ENCODE measurements at places on chromosomes 3 and 15.

DNA sequence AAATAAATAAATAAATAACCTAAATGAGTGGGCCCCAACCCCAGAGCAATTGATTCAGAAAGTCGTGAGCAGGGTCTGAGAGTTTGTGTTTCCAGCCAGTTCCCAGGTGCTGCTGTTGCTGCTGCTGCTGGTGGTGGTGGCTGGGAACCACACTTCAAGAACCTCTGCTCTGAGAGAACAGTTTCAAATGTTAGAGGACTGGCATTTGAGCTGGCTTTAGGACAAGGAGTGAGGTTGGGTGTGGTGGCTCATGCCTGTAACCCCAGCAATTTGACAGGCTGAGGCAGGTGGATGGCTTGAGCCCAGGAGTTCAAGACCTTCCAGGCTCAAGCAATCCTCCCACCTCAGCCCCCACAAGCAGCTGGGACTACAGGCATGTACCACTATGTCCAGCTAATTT lies 123.1 kb upstream of the UBE2E1 start:
- no peaks in the 10 kb centered on the region for H3K36me3 ChIP-seq
- DNase-seq = no peak
- peaks cover 15% of the 10 kb centered on the region for H3K4me1 ChIP-seq
- H3K4me3 ChIP-seq = no peak overlapping the region

DNA sequence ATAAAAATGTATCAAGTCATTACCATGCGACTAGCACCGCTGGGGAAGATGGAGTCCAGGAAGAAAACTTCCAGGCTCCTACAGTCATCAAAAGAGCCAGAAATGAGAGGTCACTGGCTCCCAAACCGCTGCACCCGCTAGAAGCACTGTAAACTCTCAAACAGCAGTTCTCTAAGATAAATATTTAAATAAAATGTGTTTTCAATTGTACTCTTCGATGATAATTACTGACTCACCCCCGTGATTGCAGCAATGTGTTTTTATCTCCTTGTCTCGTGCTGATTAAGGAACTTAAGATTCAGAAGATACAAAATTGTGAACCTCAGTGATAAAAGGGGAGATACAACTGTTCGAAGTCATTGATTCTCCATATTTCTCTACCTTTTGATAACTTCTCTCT lies 45.8 kb upstream of the FOXP1 start:
- peaks cover 5% of the 10 kb centered on the region for H3K4me1 ChIP-seq
- DNase-seq = peak; percentile 64
- no peaks in the 10 kb centered on the region for H3K27me3 ChIP-seq
- peak overlapping the region; percentile 64 for H3K27ac ChIP-seq
- no peak overlapping the region for H3K4me3 ChIP-seq

DNA sequence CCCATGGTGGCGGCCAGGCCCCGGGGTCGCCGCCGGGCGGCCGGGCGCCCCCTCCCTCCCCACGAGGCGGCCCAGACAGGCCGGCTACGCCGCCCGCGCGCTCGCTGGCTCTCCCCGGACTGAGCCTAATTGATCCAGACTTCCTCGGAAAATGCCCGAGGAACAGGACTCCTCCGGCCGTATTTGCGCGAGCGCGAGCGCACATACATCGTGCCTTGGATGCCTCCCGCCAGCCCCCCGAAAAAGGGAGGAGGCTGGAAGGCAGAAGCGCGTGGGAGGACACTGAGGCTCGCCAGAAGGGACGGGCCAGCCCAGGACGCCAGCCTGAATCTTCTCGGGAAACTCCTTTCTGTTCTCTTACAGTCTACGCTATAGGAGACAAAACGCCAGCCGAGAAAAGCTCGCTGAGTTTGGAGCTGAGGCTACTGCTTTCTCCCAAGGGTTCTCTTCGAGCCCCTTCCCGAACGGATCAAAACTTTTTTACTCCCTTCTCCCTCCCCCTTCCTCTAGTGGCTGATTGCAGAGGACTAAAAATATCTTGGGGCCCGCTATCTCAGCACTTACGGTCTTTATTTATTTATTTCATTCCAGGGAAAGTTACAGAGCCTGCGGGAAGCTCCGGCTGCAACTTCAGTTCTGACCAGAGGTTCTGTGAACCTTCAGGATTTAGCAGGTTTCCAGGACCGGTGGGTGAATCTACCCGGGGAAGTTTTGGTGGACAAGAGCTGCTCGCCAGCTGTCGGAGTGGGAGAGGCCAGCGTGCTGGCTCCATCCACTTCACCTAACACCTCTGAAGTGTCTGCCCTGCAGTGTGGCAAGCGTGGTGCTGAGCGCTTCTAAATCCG lies at the start of gene PDZRN3:
PDZRN3 (minus strand) TSS at position 121 of the 845 bp plus-strand sequence.
- H3K36me3 ChIP-seq = no peaks in the 10 kb centered on the region
- H3K4me1 ChIP-seq = peaks cover 41% of the 10 kb centered on the region
- H3K27ac ChIP-seq = peak within 1 kb of the TSS; percentile 79
- peak within 1 kb of the TSS; percentile 74 for H3K4me3 ChIP-seq
- H3K27me3 ChIP-seq = peaks cover 13% of the 10 kb centered on the region

GRCh38 chr15:22979238-22980188 lies 655 bp downstream of the CYFIP1 start:
- H3K27me3 ChIP-seq = no peaks in the 10 kb centered on the region
- H3K4me3 ChIP-seq = peak overlapping the region; percentile 84
- DNase-seq = peak; percentile 72
- H3K27ac ChIP-seq = peak overlapping the region; percentile 83

DNA sequence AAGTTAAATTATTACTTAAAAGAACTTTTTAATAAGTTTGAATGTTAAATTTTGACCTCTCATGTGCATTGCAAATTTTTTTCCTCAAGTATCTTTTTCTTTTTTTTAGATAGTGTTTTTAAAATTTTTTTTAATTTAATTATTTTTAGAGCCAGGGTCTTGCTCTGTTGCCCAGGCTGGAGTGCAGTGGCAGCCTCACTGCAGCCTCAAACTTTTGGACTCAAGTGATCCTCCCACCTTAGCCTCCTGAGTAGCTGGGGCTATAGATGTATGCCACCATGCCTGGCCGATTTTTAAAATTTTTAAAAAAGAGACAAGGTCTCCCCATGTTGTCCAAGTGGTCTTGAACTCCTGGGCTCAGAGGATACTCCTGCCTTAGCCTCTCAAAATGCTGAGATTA lies 14.4 kb downstream of the PDE8A start:
- H3K4me3 ChIP-seq = no peak overlapping the region
- H3K4me1 ChIP-seq = peaks cover 20% of the 10 kb centered on the region
- H3K36me3 ChIP-seq = no peaks in the 10 kb centered on the region

DNA sequence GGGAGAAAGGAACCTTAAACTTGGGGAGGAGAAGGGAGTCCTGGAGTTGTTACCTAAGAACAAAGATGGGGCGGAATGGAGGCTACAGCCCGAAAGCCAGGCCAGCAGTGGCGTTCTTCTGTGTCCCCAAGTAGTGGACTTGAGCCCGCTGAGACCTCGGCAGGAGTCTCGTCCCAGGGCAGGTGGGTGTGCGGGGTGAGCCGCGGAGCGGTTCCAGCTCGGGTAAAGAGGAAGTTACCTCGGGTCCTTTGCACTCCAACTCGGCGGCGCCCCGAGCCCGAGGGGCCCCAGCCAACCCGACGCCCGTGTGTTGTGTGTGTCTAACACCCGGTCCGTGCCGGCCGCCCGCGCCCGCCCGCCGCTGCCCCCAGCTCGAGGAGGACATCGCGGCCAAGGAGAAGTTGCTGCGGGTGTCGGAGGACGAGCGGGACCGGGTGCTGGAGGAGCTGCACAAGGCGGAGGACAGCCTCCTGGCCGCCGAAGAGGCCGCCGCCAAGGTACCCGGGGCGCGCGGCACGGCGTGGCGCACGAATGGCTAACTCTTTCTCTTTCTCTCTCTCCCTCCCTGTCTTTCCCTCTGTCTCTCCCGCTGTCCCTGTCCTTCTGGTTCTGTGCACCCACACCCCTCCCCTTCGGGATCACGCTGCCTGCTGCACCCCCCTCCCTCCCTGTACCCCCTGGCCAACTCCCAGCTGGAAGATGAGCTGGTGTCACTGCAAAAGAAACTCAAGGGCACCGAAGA lies 959 bp downstream of the TPM1 start:
- H3K36me3 ChIP-seq = no peaks in the 10 kb centered on the region
- peaks cover 45% of the 10 kb centered on the region for H3K27me3 ChIP-seq
- H3K4me1 ChIP-seq = peaks cover 58% of the 10 kb centered on the region
- H3K4me3 ChIP-seq = peak overlapping the region; percentile 97

- no peaks in the 10 kb centered on the region for H3K27me3 ChIP-seq
- no peaks in the 10 kb centered on the region for H3K36me3 ChIP-seq
- peaks cover 3% of the 10 kb centered on the region for H3K4me1 ChIP-seq
- no peak for DNase-seq
- H3K27ac ChIP-seq = no peak overlapping the region
These were observed 356.8 kb upstream of the NR2F2 start for GRCh38 chr15:95973566-95974256.

- no peak for DNase-seq
- H3K36me3 ChIP-seq = no peaks in the 10 kb centered on the region
- no peaks in the 10 kb centered on the region for H3K27me3 ChIP-seq
- no peak overlapping the region for H3K27ac ChIP-seq
These were observed 38.1 kb downstream of the C3orf70 start for GRCh38 chr3:185114756-185115155.

- no peak overlapping the region for H3K27ac ChIP-seq
- H3K4me1 ChIP-seq = peaks cover 28% of the 10 kb centered on the region
- H3K4me3 ChIP-seq = no peak overlapping the region
- H3K27me3 ChIP-seq = no peaks in the 10 kb centered on the region
These were observed 22.9 kb downstream of the MRAS start for GRCh38 chr3:138371070-138371965.

GRCh38 chr3:179608931-179609720 lies 4.5 kb downstream of the NDUFB5 start:
- no peak overlapping the region for H3K4me3 ChIP-seq
- H3K27ac ChIP-seq = no peak overlapping the region
- no peaks in the 10 kb centered on the region for H3K36me3 ChIP-seq
- no peak for DNase-seq
- H3K27me3 ChIP-seq = no peaks in the 10 kb centered on the region

GRCh38 chr15:82739086-82739485 lies 29.4 kb upstream of the AP3B2 start:
- no peaks in the 10 kb centered on the region for H3K4me1 ChIP-seq
- H3K27ac ChIP-seq = no peak overlapping the region
- no peaks in the 10 kb centered on the region for H3K36me3 ChIP-seq
- H3K4me3 ChIP-seq = no peak overlapping the region
- no peaks in the 10 kb centered on the region for H3K27me3 ChIP-seq

DNA sequence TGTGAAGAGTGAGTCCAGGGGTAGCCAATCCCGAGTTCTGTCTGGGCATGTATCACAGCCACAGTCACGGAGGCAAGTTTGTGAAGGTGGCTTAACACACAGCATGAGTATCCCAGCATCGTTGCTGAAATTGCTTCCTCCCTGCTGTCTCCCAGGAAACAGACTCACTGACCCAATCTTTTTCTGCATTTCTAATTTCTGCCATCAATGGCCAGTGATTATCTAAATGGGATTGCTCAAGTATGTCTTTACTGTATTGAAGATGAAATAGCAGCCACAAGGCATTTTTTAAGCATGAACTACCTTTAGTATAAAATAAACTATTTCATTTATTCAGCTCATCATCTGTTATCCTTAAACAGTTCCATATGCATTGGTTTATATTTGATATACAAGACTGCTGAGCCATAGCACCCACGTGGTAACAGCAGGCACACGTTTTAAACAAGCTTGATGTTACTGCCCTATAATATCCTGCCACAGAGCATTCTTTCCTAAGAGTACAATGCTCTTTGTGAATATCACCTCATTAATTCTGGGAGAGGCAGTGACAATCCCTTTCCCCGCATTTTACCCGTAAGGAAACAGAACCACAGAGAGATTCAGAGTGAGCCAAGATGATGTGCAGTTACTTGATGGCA lies 276.6 kb upstream of the THBS1 start:
- H3K36me3 ChIP-seq = no peaks in the 10 kb centered on the region
- H3K27me3 ChIP-seq = no peaks in the 10 kb centered on the region
- H3K27ac ChIP-seq = no peak overlapping the region
- DNase-seq = no peak
- H3K4me1 ChIP-seq = no peaks in the 10 kb centered on the region

DNA sequence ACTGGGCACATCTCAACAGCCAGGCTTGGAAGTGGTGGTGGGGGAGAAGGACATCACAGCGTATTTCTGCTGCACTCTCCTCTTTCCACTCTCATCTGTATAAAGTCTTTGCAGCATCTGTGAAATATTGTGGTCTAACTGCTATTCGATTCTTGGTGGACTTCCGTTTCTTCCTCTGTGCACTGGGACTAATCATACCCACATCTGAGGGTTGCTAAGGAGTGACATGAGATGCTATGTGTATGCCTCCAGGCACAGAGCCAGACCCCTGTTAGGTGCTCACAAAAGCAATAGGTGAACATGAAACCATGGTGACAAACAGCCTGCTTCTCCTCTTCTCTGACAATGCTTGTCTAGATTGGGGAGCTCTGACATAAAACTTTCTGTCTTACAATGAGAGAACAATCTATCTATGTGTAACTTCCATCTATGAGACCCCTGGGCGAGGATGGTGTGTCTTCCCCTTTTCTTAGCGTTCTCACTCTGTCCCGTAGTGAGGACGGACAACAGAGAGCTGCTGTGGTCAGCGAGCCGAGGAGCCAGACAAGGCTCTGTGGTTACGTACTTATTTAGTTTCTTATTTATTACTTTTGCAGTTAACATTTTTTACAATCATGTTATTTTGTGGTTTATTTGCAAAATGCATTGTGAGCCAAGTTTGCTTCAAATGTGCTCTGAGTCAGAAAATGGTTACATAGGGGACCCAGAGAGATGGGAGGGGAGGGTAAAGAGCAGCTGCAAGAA lies 196.7 kb upstream of the TPRG1 start:
- H3K4me1 ChIP-seq = peaks cover 37% of the 10 kb centered on the region
- H3K4me3 ChIP-seq = no peak overlapping the region
- no peak for DNase-seq
- no peaks in the 10 kb centered on the region for H3K27me3 ChIP-seq
- no peaks in the 10 kb centered on the region for H3K36me3 ChIP-seq

DNA sequence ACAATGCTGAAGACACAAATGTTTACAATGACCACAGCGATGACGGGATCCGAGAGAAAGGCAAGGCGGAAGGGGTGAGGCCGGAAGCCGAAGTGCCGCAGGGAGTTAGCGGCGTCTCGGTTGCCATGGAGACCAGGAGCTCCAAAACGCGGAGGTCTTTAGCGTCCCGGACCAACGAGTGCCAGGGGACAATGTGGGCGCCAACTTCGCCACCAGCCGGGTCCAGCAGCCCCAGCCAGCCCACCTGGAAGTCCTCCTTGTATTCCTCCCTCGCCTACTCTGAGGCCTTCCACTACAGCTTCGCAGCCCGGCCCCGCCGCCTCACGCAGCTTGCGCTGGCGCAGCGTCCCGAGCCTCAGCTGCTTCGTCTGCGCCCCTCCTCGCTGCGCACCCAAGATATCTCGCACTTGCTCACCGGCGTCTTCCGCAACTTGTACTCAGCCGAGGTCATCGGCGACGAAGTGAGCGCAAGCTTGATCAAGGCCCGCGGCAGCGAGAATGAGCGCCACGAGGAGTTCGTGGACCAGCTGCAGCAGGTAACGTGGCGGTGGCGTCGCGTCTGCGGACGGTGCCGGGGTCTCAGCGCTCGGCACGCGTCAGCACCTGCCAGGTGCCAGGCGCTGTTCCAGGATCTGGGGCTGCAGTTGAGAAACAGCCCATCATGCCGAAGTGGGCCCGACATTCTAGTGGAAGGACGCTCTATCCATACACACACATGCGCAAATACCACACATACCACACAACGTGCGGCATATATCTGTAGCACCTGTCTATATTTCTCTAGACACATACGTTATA lies at the start of gene DLEC1:
DLEC1 (plus strand) TSS at position 108 of the 798 bp plus-strand sequence; CDS start at position 126, 18 bp downstream.
- DNase-seq = peak; percentile 86
- H3K4me3 ChIP-seq = peak within 1 kb of the TSS; percentile 54
- no peaks in the 10 kb centered on the region for H3K27me3 ChIP-seq
